ENCODE measurements at places on chromosomes 12 and 14.

GRCh38 chr12:130752692-130753230 is 36.7 kb upstream of the RIMBP2 start:
- no peak for DNase-seq

DNA sequence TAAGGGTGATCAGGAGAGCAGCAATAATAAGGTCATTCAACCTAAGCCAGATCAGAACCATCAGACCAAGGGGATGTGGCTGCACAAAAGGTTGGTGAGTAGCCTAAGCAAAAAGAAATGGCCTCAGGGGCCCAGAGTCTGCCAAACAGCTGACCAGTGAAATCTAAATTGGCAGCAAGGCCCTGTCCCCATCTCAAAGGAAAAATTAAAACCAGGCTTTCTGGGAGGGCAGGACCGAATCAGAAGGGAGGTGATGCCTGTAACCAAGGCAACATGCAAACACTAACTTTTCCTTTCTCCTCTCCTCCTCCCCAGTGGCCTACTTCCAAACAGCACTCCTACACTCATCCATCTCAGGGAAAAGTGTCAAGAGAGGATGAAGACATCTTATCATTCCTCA is 256.4 kb downstream of the NUAK1 start:
- no peak for DNase-seq

- no peak for DNase-seq
Observed at GRCh38 chr14:100203962-100204834, 34.7 kb upstream of the YY1 start.

DNA sequence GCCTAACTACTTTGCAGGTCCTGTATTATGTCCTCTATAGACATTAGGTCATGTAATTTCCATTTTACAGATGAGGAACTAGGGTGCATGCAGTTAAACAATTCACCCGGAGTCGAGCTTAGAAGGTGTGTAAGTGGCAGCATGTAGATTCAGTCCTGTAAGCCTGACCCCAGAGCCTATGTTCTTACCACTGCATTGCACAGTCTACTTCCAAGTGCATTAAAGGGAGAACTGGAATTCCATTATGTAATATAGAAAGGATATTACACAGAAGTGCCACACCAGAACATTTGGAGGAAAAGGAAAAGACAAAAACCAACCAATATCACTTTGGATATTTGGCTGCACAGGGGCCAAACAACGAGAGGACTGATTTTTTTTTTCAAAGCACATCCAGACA is 1.2 kb downstream of the GLT8D2 start:
- no peak for DNase-seq

DNA sequence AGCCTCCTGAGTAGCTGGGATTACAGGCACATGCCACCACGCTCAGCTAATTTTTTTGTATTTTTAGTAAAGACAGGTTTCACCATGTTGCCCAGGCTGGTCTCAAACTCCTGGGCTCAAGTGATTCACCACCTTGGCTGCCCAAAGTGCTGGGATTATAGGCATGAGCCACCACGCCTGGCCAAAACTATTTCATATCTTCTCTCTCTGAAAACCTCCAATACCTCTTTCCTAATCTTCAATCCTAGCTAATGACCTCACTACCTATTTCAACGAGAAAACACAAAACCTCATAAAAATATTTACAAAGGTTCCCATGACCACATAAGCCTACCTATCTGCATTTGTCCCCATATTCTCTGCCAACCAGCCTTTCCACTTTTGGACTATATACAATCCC is 32.3 kb upstream of the ANKS1B start:
- DNase-seq = no peak

DNA sequence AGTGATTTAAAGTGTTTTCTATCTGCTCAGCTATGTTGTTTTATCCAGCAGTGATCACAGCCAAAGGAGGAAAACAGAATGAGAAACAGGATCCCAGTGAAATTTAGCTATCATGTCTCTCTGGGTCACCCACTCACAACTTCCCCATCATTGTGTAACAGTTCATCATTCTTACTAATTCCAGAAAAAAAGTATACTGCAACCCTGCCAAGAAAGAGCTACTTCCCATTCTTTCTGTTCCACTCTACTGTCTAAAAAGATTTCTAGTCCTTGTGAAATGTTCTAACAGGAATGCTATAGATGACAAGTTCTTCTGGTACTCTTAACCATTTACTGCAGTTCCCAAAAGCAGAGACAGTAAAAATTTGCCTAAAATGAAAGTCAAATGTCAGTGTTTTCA is 39.2 kb upstream of the CD163 start:
- DNase-seq = no peak

- no peak for DNase-seq
Observed at GRCh38 chr12:100927826-100928225, 133.2 kb downstream of the ANO4 start.

GRCh38 chr14:95250936-95251335 is 68.8 kb downstream of the CLMN start:
- no peak for DNase-seq

GRCh38 chr12:3173008-3173553 is 95.9 kb downstream of the TSPAN9 start:
- no peak for DNase-seq

DNA sequence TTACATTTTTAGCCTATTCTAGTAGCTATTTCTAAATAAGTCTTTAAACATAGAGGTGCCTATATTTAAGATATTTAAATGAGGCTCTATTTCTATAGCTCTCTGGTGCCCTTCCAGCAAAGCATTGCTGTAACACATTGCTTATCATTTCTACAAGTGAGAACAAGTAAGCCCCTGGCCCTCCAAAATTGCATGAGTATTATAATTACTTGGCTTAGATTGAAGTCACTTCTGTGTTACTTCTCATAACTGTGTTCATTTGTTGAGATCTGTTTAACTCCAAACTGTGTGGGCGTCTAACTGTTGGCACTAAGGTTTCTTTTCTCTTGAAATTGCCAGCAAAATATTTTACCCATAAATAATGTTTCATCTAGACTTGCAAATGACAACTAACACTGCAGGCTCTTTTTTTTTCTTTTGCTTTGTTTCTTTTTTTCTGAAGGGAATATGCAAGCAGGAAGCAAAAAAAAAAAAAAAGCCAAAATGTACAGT is 66.5 kb downstream of the DAD1 start:
- no peak for DNase-seq

- DNase-seq = no peak
Observed at GRCh38 chr14:85575617-85575898, 45.6 kb downstream of the FLRT2 start.

DNA sequence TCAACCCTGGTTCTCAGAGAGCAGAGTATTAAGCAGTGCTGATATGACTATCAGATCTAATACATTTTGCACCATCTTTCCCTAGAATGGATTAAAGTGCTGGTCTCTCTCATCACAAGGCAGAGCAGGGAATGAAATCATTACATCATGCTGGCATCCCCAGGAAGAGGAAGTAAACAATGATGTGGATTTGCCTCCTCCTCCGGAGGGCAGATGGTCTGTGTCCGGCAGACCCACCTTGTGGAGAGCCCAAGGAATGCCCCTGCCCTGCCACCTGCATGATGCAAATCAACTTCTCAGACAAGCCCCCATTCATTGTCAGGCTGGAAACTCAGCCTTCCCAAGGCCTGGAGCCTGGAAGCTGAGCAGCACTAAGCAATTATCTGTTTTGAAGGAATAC is 1149.1 kb downstream of the VRK1 start:
- DNase-seq = no peak

DNA sequence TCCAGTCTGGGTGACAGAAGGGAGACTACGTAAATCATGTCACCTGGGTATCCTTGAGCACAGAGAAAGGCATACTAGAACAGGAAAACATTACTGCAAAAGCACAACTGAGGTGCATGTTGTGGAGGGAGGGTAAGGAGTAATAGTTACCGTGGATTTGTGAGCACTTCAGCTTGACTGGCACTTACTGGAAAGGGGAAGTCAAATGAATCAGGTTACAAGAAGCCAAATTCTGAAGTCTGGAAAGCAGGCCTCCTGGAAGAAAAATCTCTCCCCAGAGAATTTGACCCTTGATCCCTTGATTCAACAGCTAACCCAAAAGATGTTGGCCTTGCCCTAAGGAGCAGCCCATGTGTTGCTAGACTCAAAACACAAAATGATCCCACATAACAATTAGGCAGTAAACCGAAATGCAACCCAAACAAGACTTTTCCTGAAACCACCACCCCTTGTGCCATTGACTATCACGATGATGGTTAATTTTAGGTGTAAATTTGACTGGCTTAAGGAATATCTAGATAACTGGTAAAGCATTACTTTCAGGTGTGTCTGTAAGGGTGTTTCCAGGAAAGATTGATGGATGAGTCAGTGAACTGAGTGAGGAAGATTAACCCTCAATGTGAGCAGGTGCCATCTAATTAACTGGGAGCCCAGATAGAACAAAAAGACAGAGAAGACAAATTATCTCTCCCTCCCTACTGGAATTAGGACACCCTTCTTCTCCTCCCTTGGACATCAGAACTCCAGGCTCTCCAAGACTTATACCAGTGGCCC is 108.8 kb downstream of the SLC25A21 start:
- no peak for DNase-seq
